ENCODE measurements at places on chromosomes 7 and 10.

- DNase-seq = no peak
Observed at GRCh38 chr7:16889851-16890415, 8.2 kb upstream of the AGR3 start.

DNA sequence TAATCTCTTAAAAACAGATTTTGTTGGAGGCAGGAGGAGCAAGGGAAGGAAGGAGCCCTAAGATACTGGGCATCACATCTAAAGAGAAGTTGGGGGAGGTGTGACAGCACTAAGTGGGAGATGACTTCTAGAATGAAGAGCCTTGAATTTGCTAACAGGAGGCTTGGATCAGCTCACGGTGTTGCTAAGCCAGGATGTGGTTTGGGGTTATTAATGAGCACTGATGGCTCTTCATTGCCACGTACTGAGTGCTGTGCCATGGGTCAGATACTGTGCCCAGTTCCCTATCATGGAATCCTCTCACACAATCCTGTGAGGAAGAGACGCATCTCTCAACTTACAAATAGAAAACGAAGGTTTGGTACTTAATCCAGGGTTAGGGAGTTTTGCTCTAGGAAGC is 78.5 kb downstream of the C7orf25 start:
- no peak for DNase-seq

DNA sequence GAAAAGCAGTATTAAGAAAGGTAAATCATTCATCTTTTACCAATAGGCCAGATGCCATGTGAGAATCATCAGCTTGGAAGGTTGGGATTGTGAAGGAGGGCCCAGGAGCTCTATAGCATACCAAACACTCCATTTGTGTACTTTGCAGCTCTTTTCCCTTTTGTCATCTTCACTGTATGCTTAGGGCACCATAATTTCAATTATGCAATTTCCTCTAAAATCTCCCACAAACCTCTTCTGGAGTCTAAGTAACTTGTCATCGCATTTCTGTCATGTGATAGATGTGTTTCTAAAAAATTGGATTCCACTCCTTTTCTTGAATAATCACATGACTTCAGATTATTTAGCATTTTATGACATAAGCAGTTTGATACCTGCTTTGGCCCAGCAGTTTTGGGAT is 17.9 kb downstream of the RPP30 start:
- DNase-seq = no peak

- no peak for DNase-seq
Observed at GRCh38 chr7:44080118-44080517, 2.2 kb downstream of the POLM start.

GRCh38 chr10:53997953-53998352 is 803.1 kb downstream of the PCDH15 start:
- no peak for DNase-seq

DNA sequence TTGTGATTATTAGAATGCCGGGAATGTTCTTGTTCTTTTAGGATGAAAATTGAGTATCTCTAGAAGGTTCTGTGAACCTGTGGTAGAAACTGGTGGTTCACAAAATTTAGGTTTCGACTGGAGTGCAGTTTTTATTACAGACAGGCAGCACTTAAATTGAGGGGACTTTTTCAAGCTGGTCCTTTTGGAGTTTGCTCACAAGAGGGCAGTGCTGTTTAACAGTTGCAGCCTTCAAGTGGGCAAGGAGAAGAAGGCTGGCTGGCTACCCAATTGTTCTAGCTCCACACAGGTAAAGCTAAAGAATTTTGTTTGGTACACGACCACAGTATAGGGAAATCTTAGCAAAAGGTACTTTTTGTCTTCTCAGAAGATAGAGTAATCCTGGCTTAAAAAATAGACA is 233.6 kb downstream of the SNX13 start:
- no peak for DNase-seq

DNA sequence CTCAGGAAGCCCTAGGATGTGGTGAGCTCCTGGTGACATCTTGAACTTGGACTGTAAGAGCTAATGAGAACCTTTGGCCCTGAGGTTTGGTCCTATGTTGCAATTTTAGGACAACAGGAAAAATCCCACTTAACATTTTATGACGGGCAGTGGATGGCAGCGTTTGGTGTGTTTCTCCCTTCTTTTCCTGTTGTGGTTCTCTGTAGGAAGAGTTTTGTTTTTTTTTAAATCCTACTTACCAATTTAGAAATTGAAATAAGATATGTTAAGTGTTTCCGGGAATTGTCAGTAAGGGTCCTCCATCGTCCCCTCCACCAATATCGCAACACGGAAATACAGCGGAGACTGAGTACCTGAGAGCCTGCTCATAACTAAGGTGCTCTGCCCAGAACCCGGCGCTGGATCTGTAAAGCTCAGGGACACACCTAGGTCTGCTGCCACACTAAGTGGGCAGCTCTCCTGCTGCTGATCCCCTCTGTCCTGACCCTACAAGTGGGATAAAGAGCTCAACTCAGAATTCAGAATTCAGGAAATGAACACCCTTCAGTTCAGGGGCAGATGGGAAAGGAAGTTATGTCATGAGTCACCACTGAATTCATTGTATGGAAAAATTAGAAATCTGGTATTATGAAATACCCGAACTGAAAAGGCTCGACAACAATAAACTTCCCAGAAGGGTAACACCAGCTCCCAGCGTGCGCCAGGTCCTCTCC is 9.1 kb upstream of the PROSER2 start:
- DNase-seq = no peak

- DNase-seq = no peak
Observed at GRCh38 chr7:92056286-92056685, 78.0 kb downstream of the CYP51A1 start.

DNA sequence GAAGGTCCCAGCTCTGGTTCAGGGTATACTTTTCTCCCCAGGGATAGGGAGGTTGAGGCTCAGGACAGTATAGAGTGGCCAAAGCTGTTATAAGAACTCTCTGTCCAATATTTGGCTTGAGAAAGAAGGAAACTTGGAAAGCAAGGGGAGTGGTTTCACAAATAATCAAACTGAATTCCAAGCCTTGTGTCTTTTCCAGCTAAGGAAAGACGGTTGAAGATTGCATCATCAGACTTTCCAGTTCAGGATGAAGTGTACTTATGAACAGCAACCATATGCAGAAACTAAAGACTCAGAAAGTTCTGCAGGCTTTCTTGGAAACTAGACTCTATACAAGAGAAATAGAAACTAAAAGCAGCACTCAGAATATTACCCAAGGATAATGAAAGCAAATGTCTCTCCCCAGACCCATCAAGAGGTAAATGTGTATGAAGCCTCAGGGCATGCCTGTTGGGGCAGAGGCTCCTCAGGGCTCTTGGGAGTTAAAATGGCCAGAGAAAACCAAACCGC is 46.4 kb downstream of the RAMP3 start:
- DNase-seq = no peak

DNA sequence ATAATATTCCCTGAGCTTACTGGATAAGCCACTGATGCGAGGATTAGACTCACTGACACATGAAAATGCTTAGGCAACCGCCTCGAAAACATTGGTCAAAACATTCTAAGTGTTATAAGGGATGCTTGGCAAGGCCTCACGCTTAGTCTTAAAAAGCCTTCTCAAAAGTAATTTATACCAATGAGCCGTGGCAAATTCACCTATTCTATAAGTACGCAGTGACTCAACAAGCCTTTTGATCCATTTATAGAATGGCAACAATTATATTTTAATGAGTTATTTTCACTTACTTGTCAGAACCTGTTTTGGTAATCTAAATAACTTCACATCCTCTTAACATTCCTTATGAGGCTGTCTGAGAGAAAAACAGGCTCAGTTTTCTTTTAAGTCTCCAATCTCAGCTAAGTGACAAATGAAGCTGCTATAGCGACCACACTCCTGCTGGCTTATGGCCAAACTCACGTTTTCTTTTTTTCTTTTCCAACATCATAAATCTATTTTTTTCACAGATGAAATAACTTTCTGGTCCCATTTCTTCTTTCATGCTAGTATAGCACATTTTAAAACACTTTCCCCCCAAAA is 121.2 kb upstream of the AFAP1L2 start:
- no peak for DNase-seq

DNA sequence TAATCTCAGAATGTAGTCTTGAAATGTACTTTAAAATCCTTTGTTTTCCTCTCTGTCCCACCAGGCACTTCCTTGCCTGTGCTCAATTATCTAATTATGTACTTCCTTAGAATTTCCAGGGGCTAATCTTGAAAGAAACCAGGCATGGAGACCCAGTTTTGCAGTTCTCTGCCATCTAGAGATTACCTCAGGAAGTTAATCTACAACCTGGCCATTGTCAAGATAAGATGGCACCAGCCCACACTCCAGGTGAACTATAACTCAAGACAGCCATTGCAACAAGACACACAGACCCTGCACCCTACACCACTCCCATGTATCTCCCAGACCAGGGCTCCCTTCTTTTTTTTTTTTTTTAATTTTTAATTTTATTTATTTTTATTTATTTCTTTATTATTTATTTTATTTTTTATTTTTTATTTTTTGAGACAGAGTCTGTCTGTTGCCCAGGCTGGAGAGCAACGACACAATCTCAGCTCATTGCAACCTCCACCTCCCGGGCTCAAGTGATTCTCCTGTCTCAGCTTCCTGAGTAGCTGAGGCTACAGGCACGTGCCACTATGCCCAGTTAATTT is 85.9 kb upstream of the TRIM24 start:
- no peak for DNase-seq

DNA sequence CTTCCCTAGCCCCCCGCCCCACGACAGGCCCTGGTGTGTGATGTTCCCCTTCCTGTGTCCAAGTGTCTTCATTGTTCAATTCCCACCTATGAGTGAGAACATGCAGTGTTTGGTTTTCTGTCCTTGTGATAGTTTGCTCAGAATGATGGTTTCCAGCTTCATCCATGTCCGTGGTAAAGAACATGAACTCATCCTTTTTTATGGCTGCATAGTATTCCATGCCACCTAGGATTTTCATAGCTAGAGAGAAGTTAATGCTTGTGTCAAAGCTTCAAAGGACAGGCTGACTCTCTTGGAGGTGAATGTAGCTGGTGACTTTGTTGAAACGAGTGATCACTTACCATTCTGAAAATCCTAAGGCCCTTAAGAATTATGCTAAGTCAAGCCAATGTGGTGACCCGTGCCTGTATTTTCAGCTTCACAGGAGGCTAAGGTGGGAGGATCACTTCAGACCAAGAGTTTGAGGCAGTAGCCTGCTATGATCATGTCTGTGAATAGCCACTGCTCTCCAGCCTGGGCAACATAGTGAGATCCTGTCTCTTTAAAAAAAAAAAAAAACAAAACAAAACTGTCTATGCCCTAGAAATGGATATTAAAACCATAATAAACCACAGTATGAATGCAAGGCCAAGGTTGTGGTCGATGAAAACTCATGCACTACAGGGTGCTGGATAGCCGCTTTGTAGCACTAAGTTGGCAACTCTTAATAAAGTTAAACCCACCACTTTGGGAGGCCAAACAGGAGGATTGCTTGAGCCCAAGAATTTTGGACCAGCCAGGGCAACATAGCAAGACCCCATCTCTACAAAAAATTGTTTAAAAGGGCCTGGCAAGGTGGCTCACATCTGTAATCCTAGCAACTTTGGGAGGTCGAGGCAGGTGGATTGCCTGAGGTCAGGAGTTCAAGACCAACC is 52.0 kb downstream of the CUL1 start:
- DNase-seq = no peak

DNA sequence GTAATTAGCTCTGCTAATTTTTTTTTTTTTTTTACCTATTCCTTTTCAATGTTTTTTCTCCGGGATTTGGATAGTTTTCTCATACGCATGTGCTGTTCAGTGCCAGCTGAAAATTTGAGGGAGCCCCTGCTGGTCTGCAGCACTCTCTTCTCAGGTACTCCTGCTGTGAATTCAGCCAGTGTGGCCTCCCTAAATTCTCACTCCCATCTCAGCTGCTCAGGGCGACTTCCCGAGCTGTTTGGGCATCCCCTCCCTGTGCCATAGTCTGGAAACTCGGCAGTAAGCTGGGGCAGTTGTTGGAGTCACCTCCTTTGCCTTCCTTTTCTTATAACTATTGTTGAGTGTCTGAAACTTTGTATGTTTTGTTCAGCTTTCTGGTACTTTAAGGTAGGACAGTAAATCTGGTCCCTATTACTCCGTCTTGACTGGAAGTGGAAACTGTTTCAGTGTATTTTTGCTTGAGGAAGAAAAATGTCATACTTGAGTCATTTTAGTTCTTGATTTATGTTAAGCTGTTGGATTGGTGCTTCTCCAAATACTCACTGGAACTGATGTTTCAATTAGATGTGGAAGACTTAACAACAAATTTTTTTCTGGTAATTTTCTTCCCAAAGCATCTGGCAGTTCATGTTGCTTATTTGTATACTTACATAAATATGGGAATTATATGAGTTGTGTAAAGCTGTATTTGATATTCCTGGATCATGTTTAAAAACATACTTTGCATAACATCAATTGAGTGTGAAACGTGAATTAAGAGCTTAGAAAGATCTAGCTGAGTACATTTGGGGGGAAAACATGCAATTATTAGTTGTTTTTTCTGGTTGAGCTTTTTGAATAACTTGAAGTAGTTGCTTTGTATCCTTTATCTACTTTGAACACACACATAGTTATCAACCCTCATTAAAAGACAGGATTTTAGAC is 33.7 kb downstream of the MINPP1 start:
- DNase-seq = no peak

- DNase-seq = no peak
Observed at GRCh38 chr10:49310901-49311554, 12.1 kb downstream of the C10orf71 start.

DNA sequence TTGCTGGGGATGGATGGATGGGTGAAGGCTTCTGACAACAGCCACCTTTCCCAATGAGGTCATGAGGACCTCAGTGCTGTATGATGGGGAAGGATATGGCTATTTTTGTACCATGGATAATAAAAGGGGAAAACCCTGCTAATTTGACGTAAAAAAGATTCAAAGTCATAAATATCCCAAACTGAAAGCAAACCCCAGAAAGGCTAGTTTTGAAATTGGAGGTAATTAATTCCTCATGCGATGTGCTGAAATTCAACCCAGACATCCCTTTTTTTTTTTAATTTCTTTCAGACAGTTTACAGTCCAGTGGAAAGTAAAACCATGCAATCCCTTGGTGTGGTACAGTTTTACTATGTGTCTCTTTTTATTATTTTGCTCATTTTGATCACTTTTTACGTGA is 254.5 kb upstream of the BMPER start:
- no peak for DNase-seq

DNA sequence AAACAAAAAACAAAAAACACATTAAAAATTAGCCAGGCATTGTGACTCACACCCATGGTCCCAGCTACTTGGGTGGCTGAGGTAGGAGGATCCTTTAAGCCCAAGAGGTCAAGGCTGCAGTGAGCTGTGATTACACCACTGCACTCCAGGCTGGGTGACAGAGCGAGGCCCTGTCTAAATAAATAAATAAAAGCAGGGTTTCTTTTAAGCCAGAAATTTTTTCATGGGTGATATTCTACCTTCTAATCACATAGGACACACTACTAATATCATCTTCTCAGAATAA is 14.2 kb upstream of the SVIL start:
- no peak for DNase-seq

DNA sequence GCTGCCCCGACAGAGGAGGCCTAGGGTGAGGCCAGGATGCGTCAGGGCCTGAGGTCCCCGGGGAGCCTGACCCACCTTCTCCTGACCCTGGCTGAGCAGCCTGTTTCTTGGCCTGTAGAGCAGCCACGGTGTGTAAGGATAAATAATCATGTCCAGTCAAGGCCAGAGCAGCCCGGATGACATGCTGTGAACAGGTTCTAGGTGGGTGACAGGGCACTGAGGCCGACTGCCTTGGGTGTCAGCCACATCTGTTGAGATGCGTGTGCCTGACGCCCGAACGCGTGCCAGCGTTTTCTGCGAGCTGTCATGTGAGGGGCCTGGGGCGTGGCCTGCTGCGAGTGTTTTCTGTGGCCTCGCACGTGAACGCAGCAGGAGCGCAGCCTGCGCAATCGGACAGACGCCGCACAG is 118.3 kb downstream of the FAM53B start:
- no peak for DNase-seq

- no peak for DNase-seq
Observed at GRCh38 chr7:80760292-80760691, 121.8 kb downstream of the CD36 start.
